ENCODE measurements at places on chromosomes 11 and 22.

- peak; percentile 50 for DNase-seq
Observed at GRCh38 chr11:66950112-66950535, 8.1 kb downstream of the PC start.

GRCh38 chr22:19494001-19494560 is 14.4 kb downstream of the CDC45 start:
- no peak for DNase-seq

DNA sequence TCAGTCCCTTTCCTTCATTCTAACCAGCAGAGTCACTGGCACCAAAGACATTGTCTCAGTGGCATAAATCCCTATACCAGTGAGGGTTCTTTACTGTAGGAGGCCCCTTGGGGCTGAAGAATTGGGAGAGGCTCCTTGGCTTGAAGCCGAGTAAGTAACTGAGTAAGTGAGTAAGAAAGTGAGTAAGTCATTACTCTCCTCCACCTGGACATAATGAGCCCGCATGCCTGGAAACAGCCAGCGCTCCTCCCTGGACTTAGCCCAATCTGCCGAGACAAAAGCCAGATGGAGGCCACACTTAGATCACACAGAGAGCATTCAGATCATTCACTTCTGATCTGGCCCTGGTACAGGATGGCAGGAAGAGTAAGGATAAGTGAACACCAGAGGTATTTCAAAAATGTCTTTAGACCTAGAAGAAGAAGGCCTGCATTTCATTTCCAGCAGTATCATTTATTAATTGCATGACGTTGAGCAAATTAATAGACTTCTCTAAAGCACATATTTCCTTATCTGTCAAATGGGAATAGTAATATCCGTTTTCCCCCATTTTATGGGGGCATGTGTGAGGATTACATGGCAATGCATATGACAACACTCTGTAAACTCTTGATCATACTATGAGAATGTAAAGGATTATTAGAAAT is 8.2 kb upstream of the MICAL3 start:
- DNase-seq: peak; percentile 86

- DNase-seq: peak; percentile 89
Observed at GRCh38 chr11:110296226-110297075, at the start of gene RDX. Gene RDX, minus strand, starts transcription at chr11:110296614. Its CDS starts 16,922 bp downstream, at chr11:110279692.

DNA sequence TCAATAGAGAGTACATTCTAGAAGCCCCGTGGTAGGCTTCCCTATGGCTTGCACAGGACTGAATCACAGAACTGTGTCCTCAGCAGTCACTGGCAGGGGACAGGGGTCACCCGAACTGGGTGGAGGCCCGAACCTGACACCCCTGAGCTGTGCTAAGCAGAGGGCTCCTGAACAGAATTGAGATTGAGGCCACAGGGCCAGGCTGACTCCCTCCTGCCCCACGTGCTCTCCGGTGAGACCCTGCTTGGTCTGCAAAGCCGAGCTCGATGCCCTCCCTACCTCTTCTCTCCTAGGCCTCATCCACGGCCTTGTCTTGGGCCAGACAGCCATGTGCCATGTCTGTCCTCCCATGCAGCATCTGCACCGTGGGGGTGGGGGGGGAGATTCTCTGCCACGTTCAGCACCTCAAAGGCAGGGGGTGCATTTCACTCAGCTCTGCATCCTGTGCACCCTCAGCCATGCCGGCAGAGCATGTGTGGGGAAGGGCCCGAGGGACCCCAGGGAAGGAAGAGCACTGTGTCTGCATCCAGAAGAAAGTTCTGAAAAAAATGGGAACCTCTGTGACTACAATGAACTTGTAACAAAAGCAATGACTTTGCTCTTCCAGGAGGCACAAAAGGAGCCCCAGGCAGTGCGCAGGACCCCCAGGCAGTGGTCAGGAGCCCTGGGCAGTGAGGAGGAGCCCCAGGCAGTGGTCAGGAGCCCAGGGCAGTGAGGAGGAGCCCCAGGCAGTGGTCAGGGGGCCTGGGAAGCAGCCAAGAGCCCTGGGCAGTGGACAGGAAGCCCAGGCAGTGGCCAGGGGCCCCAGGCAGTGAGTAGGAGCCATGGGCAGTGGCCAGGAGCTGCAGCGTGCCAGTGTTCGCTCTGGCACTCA is 76.7 kb upstream of the SEPTIN5 start:
- DNase-seq: no peak

DNA sequence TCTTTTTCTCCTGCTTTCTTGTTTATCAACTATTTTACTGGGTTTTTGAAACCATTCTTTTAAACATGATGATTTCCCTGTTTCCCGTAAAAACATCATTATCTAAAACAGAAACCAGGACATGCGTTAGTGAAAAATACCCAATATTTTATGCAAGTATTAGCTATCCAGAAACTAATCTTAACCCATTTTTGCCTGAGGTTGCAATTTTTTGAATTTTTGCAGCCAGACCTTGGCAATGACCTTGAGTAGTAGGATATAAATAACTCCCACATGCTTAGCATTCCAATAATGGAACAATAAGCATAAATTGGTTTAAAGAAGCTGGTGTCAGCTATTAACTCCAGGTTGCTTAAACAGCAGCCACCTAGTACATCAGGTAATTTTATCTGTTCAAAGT is 308.9 kb upstream of the ANO3 start:
- no peak for DNase-seq

GRCh38 chr11:117950301-117950700 is 21.1 kb upstream of the TMPRSS13 start:
- DNase-seq: no peak

DNA sequence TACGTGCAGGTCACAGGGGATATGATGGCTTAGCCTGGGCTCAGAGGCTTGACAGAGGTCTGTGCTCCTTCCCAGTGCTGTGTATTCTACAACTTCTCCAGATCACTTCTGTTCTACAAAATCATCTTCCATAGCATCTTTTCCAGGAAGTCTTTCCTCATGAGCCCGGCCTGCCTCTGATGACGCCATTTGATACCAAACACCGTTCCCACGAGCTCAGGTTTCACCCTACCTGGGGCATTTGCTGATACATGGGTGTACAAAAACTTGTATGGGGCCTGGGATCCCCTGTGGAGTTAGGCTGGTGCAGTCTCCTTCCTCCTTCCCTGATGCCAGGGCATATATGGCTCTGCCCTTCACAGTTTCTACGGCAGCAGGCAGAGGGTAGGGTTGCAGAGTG is 78.7 kb downstream of the NECTIN1 start:
- DNase-seq: no peak

GRCh38 chr22:41909310-41910049 is 5.4 kb downstream of the SHISA8 start:
- DNase-seq: no peak

- DNase-seq: no peak
Observed at GRCh38 chr11:67538306-67538705, 15.1 kb upstream of the CABP2 start.

- no peak for DNase-seq
Observed at GRCh38 chr11:64859542-64860414, 15.3 kb upstream of the CDC42BPG start.

- DNase-seq: no peak
Observed at GRCh38 chr11:40290171-40290631, 1169.3 kb downstream of the LRRC4C start.

DNA sequence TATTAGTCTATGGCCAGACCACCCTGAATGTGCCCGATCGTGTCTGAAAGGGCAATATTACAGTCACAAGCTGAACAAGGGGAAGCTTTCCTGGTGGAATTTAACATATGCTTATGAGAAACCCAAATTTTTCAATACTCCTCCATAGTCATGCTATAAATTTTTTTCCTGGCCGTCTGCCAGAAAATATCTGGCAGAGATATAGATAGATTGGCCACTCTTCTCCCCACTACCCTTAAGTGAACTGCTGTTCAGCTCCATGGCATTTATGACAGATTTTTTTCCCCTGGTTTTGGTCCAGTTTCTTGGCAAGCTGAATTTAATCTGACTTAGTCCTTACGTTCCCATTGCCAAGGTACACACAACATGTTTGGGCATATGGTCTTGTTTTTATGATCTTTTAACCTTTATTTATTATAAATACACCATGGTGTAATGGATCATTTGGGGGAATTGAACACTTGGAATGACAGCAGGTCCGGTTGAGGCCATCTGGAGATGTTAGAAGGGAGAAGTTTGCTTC is 328.5 kb downstream of the CNTN5 start:
- no peak for DNase-seq

DNA sequence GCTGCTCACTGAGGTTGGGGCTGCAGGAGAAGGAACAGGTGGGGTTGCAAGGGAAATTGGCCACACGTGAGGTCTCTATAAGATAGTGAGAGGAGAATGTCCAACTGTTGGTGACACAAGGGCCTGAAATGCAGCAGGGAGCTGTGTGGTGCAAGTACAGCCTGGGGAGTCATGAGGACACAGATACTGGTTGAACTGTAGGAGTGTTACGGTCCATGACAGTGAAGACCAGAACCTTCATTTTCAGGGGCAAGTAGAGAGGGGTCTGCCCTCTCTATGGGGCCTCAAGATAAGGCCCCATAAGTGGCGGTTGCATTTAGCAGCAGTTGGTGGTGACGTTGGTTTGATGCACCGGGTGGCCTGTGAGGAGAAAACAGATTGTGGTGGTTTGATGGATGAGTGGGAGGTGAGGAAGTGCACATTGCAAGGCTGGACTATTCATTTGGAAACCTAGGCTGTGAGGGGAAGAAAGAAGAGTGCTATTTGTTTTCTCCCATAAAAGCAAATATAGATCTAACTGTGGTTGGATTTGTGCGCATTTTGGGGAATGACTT is 39.4 kb downstream of the MICAL2 start:
- no peak for DNase-seq

DNA sequence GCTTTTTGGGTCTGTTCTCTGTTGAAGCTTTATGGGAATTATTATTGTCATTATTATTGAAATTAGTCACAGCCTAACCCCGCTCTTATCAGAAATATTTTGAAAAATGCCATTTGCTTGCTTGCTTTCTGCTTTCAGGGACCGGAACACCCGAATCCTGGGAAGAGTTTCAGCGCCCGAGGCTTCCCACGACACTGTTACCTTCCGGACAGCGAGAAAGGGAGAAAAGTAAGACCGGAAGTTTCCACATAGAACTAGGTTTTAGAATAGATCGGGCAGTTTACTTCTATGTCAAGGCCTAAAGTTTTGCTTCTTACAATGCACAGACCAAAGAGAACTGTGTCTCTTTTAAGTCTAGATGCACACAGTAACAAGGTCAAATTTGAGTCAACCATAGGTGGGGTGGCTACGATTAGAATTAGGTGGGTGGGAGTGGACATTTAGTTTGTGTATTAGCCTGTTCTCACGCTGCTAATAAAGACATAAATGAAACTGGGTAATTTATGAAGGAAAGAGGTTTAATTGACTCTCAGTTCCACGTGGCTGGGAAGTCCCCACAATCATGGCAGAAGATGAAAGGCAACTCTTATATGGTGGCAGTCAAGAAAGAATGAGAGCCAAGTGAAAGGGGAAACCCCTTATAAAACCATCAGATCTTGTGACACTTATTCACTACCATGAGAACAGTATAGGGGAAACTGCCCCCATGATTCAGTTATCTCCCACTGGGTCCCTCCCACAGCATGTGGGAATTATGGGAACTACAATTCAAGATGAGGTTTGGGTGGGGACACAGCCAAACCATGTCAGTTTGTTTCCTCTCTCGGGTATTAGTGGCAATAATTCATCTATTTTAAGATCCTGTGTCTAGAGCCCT is 12.9 kb downstream of the MPEG1 start:
- DNase-seq: no peak

GRCh38 chr11:65440831-65441499 is 18.4 kb downstream of the NEAT1 start:
- peak; percentile 21 for DNase-seq

- no peak for DNase-seq
Observed at GRCh38 chr11:120261321-120261720, 21.4 kb downstream of the POU2F3 start.

DNA sequence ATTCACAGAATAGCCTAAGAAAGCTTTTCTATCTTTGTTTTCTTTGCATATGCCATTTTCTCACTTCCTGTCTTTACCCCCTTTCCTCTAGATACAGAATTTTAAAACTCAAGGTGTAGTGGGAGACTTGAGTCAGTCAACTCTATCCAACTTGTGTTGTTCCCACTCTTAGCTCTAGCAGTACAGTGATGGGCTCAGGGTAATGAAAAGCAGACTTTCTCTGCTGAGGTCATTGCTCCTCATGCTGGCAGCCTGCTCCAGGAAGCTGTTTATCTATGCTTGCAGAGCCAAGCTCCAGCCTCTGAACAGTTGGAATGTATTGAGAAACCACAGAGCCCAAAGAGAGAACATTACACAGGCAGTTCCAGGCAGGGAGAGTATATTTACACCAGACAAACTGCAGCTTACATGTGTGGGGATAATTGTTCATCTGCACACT is 68.1 kb downstream of the CSTPP1 start:
- DNase-seq: peak; percentile 71

GRCh38 chr11:84790849-84791427 is 836.2 kb downstream of the DLG2 start:
- no peak for DNase-seq
